Brain (organoid and tissue), 16 donors: ENCODE measurements at places on chromosomes 12 and 14. TPM values are rescaled to one million over a fixed set of nuclear protein-coding genes. Genes with fewer than 3 reads are reported as not detected.
A peak's percentile ranks its signal among the peaks of the same experiment; 100 is the strongest.

ERH gene
- 199 TPM for polyA plus RNA-seq

HOXC10 gene
- polyA plus RNA-seq = not detected

FBXO33 gene
- polyA plus RNA-seq = 5.1 TPM

KITLG gene
- polyA plus RNA-seq = 21.0 TPM

MYF5 gene
- polyA plus RNA-seq = not detected

NEUROD4 gene
- polyA plus RNA-seq = not detected

DAO gene
- 0.78 TPM for polyA plus RNA-seq

CNTN1 gene
- 19.5 TPM for polyA plus RNA-seq

MIP gene
- polyA plus RNA-seq = not detected

DNA sequence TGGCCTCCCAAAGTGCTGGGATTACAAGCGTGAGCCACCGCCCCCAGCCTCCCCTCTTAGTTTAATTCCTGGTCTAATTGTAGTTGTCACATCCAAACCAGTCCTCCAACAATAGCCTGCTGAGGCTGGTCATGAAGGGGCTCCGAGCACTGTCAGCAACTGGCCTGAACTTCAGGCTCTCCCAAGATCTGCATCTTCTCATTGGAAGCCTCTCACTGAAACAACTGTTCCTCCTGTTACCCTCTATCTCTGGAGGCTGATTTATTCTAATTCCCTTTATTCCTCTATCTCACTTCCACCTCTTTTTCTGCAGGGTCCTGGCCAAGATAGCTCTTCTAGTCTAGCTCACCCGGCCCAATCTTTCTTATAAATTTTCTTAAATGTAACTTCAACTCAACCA, 89.4 kb downstream of the DUSP16 start:
- DNase-seq = no peak

- no peak for DNase-seq
These were observed 599.4 kb upstream of the MDGA2 start for GRCh38 chr14:48274826-48275225.

- DNase-seq = peak; percentile 25
These were observed 211.6 kb downstream of the DUSP6 start for GRCh38 chr12:89140602-89141238.

DNA sequence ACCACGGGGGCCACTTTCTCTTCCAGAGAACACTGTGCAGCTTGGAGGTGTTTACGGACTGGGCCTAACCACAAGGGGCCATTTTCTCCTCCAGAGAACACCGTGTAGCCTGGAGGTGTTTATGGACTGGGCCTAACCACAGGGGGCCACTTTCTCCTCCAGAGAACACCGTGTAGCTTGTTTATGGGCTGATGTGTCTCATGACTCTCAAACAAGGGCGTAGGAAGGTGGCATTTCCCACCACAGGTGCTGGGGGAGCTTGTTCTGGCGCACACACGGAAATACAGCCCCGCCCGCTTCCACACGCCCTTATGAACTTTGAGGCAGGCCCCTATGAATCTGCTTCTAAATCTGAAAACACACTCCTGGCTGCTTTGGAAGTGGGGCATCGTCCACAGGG, 174.6 kb upstream of the SFSWAP start:
- DNase-seq = no peak

- no peak for DNase-seq
These were observed 61.5 kb downstream of the MGAT4C start for GRCh38 chr12:86194721-86195120.

DNA sequence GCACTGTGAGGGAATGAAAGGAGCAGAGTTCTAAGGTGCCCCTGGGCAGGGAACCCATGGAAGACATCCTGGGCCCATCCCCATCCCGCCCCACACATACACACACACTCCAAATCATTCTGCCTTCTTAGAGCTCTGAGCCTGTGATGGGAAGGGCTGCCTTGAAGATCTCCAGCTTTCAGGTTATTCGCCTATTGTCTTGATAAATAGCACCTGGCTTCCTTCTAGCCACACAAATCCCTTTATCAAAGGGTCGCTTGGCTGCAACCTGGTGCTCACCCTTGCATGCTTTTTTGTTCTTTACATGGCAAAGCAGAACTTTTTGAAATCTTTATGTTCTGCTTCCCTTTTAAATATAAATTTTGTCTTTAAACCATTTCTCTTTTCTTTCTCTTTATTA, 112.2 kb upstream of the TMTC1 start:
- DNase-seq = no peak

DNA sequence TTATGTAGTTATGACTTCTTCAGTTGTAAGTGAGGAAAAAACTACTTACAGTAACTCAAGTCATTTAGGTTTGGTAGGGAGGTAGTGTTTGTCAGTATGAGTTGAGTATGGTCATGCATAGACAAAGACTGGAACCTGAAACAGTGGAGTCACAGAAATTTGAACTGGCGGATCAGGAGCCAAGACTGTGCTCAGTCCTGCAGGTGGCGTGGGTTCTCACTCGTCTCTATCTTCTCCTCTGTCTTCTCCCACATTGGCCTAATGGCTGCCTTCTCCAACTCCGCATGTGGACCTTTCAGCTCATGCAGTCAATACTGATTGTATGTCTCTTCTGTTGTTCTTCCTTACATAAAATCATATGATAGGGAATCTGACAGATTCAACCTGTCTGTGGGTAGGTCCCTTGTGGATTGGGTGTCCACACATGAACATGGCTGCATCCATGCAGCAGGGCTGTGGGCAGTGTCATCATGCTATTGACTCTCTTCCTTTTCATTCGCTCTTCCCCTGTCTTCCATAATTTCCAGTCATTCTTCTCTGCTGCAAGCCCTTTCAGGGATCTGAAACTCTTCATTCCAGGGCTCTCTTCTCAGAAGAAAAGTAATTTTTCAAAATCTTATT, 78.8 kb upstream of the NEDD1 start:
- DNase-seq = no peak

GRCh38 chr12:6226002-6226678, 25.9 kb downstream of the CD9 start:
- peak; percentile 73 for DNase-seq

DNA sequence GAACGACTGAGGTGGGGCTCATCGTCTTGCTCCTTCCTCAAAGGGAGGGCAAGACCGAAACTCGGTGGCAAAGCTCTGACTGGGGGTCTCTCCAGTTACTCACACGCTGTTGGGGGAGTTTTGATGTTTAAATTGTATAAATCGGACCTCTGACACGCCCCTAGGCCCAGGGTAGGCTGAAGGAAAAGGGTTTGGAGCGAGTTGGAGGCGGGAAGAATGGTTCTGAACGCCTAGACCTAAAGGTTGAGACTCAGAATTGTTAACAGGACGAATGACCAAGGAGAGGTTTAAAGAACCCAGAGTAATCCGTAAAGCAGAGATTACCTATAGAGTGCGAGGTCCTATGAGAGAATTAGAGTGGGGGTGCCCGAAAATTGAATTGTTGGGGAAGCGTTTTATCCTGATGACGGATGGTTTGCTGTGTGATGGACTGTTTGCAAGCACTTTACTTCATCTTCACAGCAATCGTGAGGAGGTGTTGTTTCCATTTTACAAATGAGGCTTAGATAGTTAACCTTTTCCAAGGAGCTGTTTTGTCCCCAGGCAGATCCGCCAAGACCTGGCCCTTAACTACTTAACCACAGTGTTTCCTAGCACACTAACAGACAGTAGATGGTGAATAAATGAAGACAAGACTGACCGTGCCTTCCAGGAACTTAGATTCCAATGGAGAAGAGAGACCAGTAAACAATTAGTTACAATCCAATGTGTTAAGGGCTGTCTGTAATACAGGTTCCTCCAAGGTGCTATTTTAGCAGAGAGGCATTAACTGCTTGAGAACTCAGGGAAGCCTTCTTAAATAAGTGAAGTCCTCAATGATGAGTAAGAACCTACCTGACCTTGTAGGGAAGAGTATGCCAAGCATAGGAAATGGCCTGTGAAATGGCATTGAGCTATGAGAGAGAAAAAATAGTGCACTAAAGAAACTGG, 929 bp upstream of the UBE2N start:
- DNase-seq = no peak

- no peak for DNase-seq
These were observed 41.6 kb downstream of the ATXN2 start for GRCh38 chr12:111557271-111558106.

GRCh38 chr12:97173688-97174410, 266.8 kb downstream of the NEDD1 start:
- DNase-seq = peak; percentile 50

GRCh38 chr12:62604871-62605270, 138.2 kb downstream of the MON2 start:
- peak; percentile 52 for DNase-seq

- no peak for DNase-seq
These were observed 8.2 kb upstream of the BATF start for GRCh38 chr14:75513911-75514672.

- no peak for DNase-seq
These were observed 107.3 kb downstream of the ZFP36L1 start for GRCh38 chr14:68685419-68686204.

GRCh38 chr12:103833095-103833775, 7.8 kb downstream of the NT5DC3 start:
- no peak for DNase-seq

DNA sequence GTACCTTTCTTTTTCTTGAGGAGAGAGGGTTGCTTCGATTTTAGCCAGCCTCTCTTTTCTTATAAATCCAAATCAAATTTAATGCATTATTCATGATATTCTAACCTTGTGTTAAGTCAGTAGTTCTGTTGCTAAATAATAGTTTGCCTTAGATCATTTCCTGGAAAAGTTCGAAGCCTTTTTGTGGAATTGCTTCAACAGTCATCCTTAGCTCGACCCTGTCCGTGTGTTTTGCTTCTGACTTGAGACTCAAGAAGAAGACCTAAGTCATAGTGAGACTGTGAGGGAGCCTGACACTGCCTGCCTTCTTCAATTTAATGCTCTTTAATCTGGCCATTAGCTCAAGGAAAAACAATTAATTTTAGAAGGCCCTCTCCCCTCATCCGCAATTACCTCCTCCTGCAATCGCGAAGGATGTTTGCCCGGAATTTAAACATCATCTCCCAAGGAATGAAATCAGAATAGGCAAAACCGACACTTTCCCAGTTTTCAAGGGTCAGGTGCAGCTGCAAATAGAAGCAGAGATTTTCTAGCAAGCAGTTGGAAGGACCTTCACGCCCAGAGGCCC, 453 bp upstream of the SLC4A8 start:
- no peak for DNase-seq
